Calu3 (cell line): ENCODE measurements at places on chromosomes 16 and 17. TPM values are rescaled to one million over a fixed set of nuclear protein-coding genes. Genes with fewer than 3 reads are reported as not detected.

GRCh38 chr16:51637770-51638094, 486.7 kb upstream of the SALL1 start:
- H3K36me3 ChIP-seq: no peaks in the 10 kb centered on the region
- H3K27ac ChIP-seq: no peak overlapping the region
- H3K4me3 ChIP-seq: no peak overlapping the region
- H3K27me3 ChIP-seq: peaks cover 63% of the 10 kb centered on the region
- no peaks in the 10 kb centered on the region for H3K4me1 ChIP-seq

DNA sequence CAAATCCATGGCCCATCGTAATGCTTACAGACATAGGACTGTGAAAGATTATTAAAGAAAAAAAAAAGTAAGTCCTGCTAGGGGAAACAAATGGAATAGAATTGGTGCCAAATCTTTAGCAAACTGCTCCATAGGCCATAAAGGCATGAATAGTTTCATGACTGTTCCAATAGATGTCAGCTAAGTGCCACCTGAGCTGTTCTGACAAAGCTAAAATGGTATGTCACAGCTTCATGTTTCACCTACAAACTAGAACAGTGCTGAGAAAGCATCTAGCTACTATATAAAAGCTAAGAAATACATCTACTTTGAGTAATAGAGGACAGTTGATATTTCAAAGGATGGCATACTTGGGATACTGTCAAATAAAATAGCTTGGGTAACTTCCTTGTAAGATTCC, 771.6 kb upstream of the CA10 start:
- H3K4me1 ChIP-seq: no peaks in the 10 kb centered on the region
- no peaks in the 10 kb centered on the region for H3K36me3 ChIP-seq
- H3K4me3 ChIP-seq: no peak overlapping the region
- H3K27ac ChIP-seq: no peak overlapping the region

DNA sequence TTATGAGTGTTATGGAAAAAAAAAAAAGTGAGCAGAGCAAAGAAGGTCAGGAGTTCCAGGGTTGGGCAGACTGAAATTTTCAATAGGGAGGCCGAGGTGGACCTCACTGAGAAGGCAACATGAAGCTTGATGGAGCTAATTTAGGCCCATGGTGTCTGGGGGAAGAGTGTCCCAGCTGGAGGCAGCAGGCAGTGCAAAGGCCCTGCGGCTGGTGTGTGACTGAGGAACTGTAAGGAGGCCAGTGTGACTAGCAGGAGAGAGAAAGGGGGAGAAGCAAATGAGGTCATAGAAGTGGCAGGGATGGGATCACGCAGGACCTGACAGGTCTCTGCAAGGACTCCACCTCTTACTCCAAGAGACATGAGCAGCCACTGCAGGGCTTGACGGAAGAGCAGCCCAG, 10.2 kb downstream of the ARHGEF15 start:
- peaks cover 8% of the 10 kb centered on the region for H3K4me1 ChIP-seq
- H3K4me3 ChIP-seq: no peak overlapping the region
- no peak for DNase-seq
- peaks cover 82% of the 10 kb centered on the region for H3K27me3 ChIP-seq

GRCh38 chr16:30490210-30490609, 17.7 kb downstream of the ITGAL start:
- no peaks in the 10 kb centered on the region for H3K36me3 ChIP-seq
- peaks cover 16% of the 10 kb centered on the region for H3K27me3 ChIP-seq
- H3K4me3 ChIP-seq: no peak overlapping the region
- peaks cover 24% of the 10 kb centered on the region for H3K4me1 ChIP-seq
- H3K27ac ChIP-seq: no peak overlapping the region

- no peak for DNase-seq
- no peak overlapping the region for H3K4me3 ChIP-seq
- H3K27me3 ChIP-seq: no peaks in the 10 kb centered on the region
- H3K36me3 ChIP-seq: peaks cover 7% of the 10 kb centered on the region
These were observed 22.6 kb downstream of the NAA60 start for GRCh38 chr16:3465911-3466584.

DNA sequence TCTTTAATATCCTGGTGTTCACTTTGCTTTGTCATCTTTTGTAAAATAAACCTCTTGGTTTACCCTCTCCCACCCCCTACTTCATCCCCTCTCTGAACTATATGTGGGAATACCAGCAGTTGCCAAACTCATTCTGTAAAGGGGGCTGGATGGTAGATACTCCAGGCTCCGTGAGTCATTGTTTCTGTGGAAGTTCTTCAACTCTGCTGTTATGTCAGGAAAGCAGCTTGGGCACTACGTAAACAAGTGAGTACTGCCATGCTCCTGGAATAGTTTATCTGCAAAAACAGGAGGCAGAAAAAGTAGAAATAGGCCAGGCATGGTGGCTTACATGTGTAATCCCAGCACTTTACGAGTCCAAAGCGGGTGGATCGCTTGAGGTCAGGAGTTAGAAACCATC, 17.6 kb downstream of the MVP start:
- no peak for DNase-seq
- H3K27me3 ChIP-seq: no peaks in the 10 kb centered on the region
- no peaks in the 10 kb centered on the region for H3K4me1 ChIP-seq
- H3K27ac ChIP-seq: no peak overlapping the region

DNA sequence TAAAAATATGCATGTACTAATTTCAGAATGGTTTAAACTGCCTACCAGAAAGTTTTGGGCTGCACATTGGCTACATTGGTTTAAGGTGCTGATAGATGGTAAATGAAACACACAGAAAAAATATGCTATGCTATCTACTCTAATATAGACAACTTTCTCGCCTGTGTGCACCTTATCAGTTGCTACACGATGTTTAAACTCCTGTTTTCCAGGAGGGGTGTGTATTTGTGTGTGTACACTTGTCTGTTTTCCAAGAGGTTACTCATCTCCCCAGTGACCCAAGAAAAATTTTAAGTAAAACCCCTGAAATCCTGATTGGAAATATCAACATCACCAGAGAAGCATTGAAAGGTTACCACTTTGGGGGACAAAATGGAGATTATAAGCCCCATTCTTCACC, 21.6 kb upstream of the PSMC5 start:
- H3K4me1 ChIP-seq: no peaks in the 10 kb centered on the region
- no peak overlapping the region for H3K4me3 ChIP-seq
- DNase-seq: no peak
- H3K27me3 ChIP-seq: no peaks in the 10 kb centered on the region
- H3K36me3 ChIP-seq: peaks cover 36% of the 10 kb centered on the region
- no peak overlapping the region for H3K27ac ChIP-seq

- H3K4me1 ChIP-seq: no peaks in the 10 kb centered on the region
- no peak overlapping the region for H3K27ac ChIP-seq
- no peaks in the 10 kb centered on the region for H3K36me3 ChIP-seq
- no peak for DNase-seq
These were observed 90.5 kb downstream of the C16orf78 start for GRCh38 chr16:49464093-49464492.

- H3K4me1 ChIP-seq: no peaks in the 10 kb centered on the region
- H3K4me3 ChIP-seq: no peak overlapping the region
- no peak for DNase-seq
- no peaks in the 10 kb centered on the region for H3K36me3 ChIP-seq
These were observed 107.8 kb downstream of the CRLF3 start for GRCh38 chr17:30716461-30717290.

Gene DLX4
- total RNA-seq: 2.4 and 2.5 TPM in 2 replicates

Gene OTOA
- total RNA-seq: 0.40 TPM in 1 of 2 replicates, not detected in the other
